ENCODE measurements at places on chromosomes 3 and 15. TPM values are rescaled to one million over a fixed set of nuclear protein-coding genes. Genes with fewer than 3 reads are reported as not detected.

Gene GRIP2
- total RNA-seq = 4.5 TPM

- DNase-seq = no peak
Measured at GRCh38 chr15:38559131-38559530, 5.5 kb downstream of the RASGRP1 start.

DNA sequence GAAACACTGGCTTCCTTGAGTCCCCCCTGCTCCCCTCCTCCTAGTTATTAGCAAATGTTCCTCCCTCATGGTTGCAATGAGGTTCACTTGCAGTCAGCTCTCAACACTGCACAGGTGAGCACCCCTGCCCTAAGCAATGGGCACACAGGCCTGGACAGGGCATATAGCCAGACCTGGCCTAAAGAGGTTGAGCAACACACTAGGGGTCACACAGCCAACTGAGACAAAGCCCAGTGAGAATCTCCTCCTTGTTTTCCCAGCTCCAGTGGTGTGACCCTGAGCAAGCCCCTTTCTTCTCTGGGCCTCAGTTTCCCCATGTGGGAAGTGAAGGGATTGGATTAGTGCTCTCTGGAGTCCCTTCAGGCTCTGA, 49.9 kb downstream of the ATP2B2 start:
- no peak for DNase-seq

DNA sequence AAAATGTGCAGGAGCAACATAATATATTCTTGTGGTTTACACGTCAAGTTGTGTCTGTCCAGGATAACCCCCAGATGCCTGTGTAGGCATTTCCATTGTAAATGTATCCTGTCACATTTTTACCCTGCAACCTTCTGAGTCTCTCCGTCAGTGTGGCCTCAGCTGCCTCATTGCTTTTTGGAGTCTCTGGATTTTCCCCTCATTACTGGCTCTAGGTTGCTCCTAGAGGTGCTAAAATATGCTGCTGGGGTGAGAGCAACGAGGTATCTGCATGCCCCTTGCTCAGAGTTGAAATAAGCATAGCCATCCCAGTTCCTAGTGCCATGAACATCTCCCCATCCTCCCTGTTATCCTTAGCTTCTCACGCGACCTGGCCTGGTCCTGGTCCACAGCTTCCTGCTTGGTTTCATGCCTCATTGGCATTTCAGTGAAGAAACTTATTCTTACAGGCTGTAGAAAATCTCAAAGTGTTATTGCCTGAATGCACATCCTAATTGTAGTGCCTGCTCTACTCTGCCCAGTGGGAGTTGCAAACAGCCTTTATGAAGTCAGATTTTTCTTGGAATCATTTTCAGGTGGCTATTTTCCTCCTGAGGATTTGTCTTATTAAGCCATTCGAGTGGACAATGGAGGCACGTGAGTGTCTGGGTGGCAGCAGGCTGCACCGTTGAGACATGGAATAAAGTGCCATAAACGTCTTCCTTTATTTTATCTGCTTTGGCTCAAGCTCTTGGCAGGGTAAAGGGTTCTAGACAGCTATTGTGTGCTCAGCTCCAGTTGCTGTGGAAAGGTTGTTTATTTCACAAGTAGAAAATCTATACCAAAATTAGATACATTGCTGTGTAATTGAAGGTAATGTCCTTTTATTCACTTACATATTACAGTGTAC, 33.2 kb downstream of the OXNAD1 start:
- no peak for DNase-seq

- DNase-seq = no peak
Measured at GRCh38 chr3:190485830-190486532, 27.9 kb upstream of the IL1RAP start.

GRCh38 chr3:3201611-3202010, 22.1 kb upstream of the CRBN start:
- DNase-seq = no peak

Gene PYGO1
- 7.8 TPM for total RNA-seq

- DNase-seq = no peak
Measured at GRCh38 chr3:102476198-102476597, 41.4 kb downstream of the ZPLD1 start.

GRCh38 chr3:81462921-81463320, 298.5 kb downstream of the GBE1 start:
- DNase-seq = no peak

Gene THSD4
- total RNA-seq = 0.29 TPM

DNA sequence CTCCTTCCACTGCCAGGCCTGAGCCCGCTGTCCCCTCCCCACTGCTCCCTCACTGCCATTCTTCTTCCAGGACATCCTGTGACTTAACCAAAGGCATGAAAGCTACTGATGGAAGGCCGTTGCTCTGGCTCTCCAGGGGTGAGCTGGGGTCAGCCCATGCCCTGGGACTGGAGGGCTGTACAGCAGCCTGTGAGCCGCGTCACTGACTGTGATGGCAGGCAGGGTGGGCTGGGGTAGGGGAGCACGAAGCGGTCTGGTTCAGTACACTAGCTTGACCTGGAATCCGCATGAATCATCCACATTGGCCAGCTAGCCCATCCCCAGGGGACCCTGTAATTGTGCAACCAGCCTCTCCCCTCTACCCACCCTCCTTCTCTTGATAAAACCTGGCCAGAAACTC, 30.8 kb downstream of the CORO2B start:
- DNase-seq = no peak

GRCh38 chr3:96863129-96863740, 48.8 kb downstream of the EPHA6 start:
- no peak for DNase-seq

GRCh38 chr3:190024912-190025311, 95.8 kb downstream of the P3H2 start:
- DNase-seq = no peak

DNA sequence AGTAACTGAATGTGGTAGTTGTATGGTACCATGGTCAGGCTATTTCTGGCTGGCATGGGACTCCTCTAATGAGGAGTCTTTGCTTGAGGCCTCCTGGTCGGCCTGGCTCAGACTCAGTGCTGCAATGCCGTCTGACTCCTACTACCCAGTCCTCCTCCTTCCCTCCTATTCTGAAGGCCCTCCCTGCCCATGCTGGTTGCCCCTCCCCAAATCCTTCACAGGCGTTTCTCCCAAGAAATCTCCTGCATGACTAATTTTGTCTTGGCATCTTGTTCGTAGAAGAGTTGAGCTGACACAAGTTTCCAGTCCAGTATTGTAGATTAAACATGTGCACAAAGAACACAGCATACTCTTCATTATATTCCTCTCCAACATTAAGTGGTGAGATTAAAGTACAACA, 115.5 kb downstream of the NFKBIZ start:
- DNase-seq = no peak

DNA sequence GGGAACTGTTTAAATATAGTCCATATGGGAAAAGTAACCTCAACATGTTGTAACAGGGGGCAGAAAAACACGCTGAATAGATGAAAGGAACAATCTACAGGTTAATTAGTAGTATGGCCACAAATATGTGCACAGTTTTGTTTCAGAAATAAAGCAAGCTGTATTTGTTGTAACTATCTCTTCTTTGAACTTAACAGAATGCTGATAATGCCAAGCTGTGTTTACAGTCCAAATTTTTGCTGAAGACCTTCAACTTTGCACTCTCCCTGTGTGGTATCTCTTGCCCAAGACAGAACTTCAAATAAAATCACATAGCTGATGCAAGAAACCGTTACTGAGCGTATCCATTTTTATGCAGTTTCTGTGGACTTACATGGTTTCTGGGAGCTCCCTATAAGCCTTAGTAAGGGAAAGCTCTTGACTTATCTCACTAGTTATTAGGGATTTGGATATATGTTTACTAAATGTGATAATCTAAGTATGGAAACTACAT, 425.4 kb upstream of the TPRG1 start:
- peak; percentile 82 for DNase-seq

Gene OR4F6
- total RNA-seq = not detected

Gene ITGA11
- not detected for total RNA-seq

Gene FEZF2
- total RNA-seq = not detected

Gene NR2E3
- total RNA-seq = not detected

- DNase-seq = peak; percentile 39
Measured at GRCh38 chr15:32774022-32774421, 56.2 kb downstream of the GREM1 start.
